Tibial artery (tissue), 4 donors: ENCODE measurements at places on chromosomes 13 and 19.

GRCh38 chr19:20165971-20166592 is 932 bp upstream of the ZNF486 start:
- DNase-seq: no peak

GRCh38 chr13:28099396-28100149 is 803 bp downstream of the FLT3 start:
- DNase-seq: no peak

DNA sequence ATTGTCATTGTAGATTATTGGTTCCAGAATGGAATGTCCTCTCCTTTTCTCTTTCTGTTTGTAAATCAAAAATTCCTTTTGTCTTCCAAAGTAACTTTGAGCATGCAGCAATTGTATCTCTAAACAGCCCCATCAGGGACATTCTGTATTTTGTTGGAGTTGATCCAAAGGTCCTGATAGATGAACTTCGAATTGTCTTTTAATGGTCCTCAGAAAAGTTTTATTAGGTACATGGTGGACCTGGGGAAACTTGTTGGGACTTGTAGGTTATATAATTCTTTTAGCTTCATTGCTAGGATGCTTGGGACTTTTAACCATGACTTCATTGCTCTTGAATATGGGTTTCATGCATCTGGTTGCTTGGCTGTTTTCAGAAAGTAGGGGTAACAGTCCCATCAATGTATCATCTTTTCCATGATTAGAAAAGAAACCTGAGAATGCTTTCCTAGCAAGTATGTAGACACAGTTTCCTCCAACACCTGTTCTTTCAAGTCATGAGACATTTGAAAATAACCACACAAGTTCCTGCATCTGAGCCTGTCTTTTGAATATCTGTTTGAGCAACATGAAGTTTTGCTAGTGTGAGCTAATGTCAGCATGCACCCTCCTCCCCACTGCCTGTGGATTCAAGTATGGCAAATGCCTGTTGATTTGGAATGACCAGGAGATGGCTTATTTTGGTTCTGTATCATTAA is 413.1 kb downstream of the KCNRG start:
- no peak for DNase-seq

DNA sequence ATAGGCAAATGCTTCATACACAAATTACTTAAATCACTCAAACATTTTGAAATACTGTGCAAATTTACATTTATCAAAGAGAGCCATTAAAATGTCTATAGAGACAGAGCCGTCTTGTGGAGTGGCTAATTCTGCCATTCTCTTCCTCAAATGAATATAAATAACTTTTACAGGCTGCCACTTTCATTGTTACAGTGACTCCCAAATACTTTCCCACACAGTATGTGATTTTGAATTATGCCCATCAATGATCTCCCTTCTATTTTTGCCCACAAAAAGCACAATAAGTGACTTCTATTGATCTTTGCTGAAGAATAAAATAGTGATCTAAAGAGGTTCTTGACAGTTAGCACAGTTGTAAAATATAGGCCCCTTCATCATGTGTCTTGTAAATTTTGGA is 1244.9 kb downstream of the PCDH17 start:
- no peak for DNase-seq

DNA sequence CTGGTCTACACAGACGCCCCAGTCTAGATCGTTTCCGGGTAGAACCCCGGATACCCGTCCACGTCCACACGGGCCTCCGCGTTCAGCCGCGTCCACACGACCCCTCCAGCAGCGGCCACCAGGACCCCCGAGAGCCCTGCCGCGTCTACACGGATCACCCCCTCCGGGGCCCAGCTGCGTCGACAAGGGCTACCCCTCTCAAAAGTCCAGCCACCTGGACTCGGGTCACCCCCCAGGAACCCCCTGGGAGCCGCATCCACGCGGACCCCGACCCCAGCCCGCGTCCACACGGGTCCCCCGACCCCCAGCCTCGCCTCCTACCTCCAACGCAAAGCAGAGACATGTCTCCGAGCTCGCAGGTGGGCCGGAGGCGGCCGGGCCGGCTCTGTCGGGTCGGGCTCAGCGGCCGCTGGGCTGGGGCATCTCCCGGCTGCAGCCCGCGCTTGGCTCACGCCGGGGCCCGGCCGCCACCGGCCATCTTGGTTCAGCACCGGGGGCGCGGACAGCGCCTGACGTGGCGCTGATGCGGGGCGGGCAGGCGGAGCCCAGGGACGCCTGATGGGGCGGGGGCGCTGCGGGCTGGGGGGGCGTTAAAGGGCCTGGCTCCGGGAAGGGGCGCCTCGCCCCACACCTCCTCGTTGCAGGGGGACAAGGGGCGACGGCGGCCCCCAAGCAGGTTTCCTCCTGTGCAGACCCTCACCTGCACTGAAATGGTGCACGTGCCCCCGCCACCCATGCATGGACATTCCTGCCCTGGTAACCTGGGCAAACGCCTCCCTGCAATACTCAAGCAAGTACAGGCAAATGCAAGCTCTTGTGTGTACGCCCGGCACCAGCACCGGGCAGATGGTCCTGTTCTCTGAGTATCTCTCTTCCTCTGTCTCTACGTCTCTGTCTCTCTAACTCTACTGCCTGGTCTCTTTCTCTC is at the start of gene UNC13A:
TSS of gene UNC13A (minus strand) at position 498 of the 928 bp plus-strand sequence. CDS start at position 343, 155 bp downstream.
- DNase-seq: no peak

DNA sequence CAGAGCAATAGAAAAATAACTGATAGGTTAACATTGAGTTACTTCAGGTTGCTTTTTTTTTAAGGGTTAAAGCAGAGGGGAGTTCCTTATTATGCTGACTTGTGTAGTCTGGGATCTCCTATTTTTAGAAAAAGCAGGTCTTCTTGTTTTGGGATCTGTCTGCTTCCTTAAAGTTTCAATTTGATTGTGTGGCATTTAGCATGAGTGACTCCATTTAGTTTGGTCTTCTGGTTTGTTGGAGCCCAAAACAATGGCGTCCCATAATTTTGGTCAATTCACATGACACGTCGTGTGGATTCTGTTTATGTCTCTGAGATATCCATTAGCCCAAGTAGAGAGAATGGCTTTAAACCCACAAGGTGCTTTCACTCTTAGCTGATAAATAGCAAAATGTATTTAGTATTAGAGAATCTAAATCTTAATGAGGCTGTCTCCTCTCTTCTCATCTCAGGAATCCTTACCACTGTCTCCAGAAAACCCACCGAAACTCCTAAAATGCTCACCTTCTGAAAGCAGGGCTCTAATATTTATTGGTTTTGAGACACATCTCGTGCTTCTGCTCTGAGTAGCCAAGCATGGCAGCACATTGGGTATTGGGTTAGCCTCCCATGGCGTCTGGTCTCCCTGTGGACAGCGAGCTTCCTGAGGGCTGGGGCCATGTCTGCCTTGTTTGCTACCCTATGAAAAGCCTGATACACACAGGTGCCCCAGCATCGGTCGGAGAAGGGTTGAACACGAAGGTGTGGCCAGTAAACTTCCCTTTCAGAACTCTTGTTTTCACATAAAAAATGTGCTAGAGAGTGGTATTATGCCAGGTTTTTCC is 67.2 kb upstream of the GPR183 start:
- DNase-seq: no peak
